Astrocyte of the spinal cord (primary cell): ENCODE measurements at places on chromosomes 5 and 9.

DNA sequence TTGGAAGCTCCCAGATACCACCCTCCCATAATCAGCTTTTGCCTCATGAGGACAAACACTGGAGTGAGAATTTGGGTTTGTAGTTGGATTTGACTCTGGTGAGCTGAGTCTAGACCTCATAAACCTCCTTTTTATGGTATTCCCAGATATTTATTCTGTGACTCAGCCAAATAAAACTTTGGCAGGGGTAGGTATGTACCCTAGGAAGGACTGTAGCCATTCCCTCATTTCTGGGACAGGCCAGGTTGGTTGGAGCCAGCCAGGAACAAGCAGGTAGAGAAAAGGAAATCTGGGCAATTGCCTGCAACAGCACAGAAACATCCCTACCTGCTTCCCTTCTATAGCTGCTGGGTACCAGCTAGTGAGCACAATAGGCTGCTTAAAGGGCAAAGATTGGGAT, 19.4 kb downstream of the ENHO start:
- DNase-seq = no peak

DNA sequence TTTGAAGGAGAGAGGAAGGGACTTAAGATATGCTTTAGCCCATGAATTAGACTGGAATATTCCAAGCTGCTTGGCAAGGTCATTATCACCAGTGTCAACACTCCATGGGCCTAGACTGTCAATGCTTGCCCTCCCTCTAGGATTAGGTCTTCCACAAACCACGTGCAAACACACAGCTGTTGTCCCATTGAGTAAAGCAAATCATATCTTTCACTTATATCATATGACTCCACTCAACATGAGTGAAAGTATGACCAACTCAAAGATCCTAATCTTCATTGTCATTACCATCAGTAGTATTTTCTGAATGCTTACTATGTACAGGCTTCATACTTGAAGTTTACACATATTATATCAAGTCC, 57.0 kb upstream of the GRAMD2B start:
- no peak for DNase-seq

DNA sequence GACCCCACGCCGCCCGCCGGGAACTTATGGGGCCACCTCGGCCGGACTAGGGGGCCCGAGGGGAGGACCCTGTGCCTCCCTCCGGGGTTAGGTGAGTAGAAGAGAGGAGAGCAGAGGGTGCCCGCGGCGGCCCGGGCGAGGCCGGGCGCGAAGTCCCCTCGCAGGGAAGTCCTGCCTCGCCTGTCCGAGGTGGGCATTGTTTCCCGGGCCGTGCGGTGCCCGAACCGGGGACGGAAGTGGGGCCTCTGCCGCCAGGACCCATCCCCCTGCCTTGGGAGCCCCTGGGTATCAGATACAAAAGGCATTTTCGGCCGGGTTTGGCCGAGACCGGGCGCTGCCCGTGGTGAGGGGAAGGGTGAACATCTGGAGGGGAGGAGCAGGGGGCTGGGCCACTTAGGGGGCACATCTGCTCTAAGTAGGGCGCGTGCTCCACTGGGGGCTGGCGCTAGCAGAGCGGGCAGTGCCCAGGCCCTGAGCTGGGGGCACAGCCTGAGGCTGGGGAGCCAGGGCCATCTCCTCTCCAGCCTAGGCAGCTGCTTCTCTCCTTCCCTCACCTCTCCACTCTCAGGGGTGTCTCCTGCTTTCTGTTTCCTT, 48.2 kb downstream of the DAB2IP start:
- no peak for DNase-seq

DNA sequence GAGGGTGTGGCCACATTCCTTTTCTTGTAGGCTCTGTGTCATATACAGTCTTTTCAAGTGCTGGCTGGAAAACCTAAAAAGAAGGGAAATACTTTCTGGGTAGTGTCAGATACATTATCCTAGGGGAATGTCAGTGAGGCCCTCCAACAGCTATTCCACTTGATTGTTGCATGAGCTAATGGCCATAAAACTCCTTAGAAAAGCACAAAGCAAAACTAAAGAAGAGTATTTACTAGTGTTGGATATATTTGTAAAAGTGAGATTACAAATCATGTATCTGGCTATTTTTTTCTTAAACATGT, 829 bp downstream of the ANXA1 start:
- DNase-seq = peak; percentile 62

DNA sequence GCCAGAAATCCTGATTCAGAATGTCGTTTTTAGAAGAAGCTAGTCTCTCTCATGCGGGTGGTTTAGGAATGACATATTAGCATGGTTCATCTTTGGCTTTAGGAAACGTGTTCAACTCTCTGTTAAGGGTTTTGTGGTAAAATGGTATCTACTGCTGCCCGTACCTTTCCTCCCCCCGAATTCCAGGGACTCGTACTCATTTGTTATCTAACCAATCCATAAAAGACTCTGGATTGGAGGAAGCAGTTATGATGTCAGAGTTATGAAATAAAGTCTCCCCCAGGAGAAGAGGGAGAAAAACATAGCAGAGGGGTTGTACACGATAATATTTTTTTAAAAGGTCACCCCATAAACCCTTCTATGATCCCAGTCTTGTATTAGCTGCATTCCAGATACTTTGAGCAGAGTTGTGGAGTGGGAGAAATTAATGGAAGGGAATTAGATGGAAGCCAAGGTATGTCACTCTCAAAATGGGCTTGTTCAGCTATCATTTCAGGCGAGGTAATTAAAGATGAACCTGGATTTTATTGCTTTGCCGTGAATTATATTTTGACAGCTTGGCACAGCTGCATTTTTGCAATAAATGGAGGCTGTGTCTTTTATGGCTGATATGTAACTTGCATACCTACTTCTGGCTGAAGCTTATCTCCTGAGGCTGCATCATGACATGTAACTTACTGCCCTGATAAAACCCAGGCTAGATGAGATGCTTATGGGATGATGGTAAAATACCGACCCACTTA, 31.3 kb downstream of the RAI14 start:
- DNase-seq = peak; percentile 90

- no peak for DNase-seq
Measured at GRCh38 chr5:36723912-36724311, 117.5 kb downstream of the SLC1A3 start.
